NCI-H345 (cell line): ENCODE measurements at places on chromosomes 5 and 9.

DNA sequence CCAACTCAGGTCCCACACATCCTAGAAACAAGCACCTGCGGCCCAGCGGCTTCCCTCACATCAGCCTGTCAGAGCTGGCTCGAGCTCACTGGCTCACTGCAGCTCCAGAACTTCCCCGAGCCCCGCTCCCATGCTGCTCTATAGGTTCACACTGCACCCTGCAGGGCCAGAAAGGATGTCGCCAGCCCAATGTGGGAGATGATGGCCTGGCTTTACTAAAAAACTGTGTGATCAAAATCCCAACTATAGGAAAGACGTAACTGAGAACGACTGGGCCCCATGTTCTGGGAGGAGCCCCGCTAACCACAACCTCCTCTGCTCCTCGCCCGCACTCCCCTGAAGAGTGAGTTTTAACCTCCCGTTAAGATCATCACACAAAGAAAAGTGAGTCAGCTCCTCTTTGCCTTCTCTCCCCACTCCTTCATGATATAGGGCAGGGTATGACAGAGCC, 4.6 kb downstream of the SURF4 start:
- DNase-seq = no peak

DNA sequence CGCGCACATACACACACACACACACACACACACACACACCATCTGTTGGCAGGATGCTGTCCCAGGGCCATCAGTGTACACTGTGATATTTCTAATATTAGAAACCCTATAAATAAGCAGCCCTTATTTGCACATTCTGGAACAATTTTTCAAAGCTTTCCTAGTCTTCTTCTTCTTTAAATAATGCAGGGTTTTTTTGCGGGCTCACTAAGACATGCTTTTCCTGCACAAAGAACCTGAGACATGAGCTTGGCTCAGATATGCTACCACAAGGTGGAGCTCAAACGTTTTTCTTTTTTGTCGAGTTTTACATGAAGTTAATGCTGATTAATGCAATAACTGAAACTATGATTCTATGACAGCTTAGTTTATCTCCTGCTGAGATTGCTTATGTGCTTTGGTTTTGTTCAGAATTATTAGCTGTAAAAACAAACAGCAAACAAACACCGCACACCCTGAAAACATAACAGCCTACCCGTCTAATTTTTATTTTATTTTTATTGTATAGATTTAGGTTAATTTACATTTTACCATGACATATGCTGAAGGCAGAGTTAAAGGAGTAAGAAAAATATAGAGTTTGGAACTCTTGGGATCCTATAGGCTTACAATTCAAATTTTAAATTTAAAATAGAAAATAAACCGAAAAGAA, 95.8 kb downstream of the ALDH1A1 start:
- DNase-seq = no peak

DNA sequence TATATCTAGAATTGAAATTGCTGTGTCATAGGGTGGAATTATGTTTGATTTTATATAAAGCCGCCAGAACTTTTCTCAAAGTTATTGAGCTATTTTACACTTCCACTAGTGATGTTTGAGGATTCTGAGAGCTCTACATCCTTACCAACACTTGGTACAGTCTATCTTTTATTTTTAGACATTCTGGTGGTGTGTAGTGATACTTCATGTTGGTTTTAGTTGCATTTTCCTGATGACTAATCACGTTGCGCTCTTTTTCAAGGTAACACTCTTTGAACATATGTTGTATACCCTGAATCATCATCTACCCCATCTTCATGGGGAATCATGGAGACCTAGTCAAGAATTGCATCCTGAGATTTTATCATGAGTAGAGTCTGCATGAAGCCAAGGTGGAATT, 141.7 kb downstream of the NXNL2 start:
- no peak for DNase-seq

GRCh38 chr5:129978270-129978669, 74.0 kb downstream of the CHSY3 start:
- no peak for DNase-seq

GRCh38 chr5:102901424-102902134, 146.5 kb downstream of the PAM start:
- no peak for DNase-seq

DNA sequence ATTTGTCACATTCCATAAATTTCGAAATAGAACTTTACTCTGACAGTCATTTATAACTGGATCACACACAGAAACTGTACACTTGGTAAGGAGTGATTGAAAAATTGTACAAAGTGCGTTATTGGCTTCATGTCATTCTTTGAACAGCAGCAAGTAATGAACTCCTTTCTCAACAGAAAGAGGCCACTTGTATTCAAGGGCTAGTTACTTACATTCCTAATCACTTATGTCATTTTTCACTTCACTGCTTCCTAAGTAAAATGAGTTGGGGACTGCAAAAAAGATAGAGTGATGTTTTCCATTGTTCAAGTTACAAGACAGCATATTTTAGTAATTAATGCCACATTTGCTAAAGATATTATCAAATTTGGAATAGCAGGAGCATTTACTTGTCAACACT, 893.2 kb downstream of the DTWD2 start:
- no peak for DNase-seq

DNA sequence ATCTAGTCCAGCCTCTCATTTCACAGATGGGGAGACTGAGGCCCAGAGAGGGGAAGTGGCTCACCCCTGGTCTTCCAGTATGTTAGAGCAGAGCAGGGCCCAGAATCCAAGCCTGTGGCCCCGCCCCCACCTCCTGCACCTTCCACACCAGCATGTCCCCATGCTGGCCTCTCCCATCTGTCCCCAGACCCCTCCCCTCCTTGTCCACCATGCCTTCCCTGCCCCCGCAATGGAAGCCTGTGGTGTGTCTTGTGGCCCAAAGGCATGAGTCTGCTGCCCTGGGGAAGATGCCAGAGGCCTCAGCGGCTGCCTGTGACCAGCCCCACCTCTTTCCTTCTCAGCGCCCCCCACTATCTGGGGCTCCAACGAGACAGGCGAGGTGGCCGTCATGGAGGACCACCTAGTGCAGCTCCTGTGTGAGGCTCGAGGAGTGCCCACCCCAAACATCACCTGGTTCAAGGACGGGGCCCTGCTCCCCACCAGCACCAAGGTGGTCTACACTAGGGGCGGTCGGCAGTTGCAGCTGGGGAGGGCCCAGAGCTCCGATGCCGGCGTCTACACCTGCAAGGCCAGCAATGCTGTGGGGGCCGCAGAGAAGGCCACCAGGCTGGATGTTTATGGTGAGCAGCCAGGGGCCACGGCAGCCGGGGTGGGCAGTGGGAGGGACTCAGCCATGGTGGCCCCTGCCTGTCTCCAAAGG, 87.2 kb downstream of the HMCN2 start:
- no peak for DNase-seq

GRCh38 chr5:138467711-138468132, 2.4 kb downstream of the EGR1 start:
- DNase-seq = no peak
